ENCODE measurements at places on chromosomes 5 and 9.
A peak's percentile ranks its signal among the peaks of the same experiment; 100 is the strongest.

GRCh38 chr5:171419688-171420430, 412 bp downstream of the FGF18 start:
- DNase-seq: peak; percentile 18
- no peaks in the 10 kb centered on the region for H3K36me3 ChIP-seq
- H3K4me1 ChIP-seq: peaks cover 7% of the 10 kb centered on the region
- no peak overlapping the region for H3K27ac ChIP-seq

DNA sequence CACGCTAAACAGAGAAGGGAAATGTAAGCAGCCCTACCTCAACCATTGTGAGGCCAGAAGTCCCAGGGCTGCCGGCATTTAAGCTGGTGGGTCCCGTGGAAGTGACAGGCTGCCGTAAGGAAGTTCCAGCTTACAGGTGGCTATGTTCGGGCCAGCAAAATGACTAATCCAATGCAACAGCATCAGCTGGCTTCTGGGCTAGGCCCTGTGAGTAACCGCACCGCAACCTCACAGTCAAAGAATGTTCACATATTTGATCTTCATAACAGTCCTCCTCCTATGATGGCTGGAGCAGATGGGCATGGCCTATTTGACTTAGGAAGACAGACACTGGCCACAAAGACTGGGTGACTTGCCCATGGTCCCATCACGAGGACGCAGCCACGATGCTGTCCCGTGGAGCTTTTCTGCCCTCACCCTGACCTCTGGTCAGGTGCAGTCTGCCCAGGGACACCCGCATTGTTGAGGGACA, 88.2 kb downstream of the LIFR start:
- no peak overlapping the region for H3K27ac ChIP-seq
- H3K4me1 ChIP-seq: no peaks in the 10 kb centered on the region
- no peak overlapping the region for H3K4me3 ChIP-seq
- DNase-seq: no peak
- no peaks in the 10 kb centered on the region for H3K36me3 ChIP-seq

GRCh38 chr5:126228934-126229333, 194.3 kb upstream of the GRAMD2B start:
- no peak overlapping the region for H3K4me3 ChIP-seq
- no peak for DNase-seq
- H3K27ac ChIP-seq: no peak overlapping the region
- H3K4me1 ChIP-seq: no peaks in the 10 kb centered on the region

DNA sequence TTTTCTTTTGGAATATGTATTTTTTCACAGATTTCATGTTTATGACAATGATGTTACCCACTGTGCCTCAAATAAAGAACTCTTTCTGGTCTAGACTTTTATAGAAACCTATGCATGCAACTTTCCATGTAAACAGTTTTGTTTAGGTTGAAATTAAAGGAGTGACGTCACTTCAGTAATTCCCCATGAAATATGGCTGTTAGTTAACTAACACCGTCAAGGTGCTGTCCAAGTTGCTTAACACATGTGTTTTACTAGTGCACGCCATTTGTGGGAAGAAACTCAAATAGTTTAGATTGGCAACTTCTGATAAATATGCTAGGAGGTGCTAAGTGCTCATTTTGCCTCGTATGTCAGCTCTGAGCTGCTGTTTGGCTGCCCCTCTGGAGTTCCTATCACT, 102.2 kb downstream of the FBN2 start:
- no peak overlapping the region for H3K4me3 ChIP-seq
- no peaks in the 10 kb centered on the region for H3K27me3 ChIP-seq
- H3K36me3 ChIP-seq: no peaks in the 10 kb centered on the region
- no peak overlapping the region for H3K27ac ChIP-seq

DNA sequence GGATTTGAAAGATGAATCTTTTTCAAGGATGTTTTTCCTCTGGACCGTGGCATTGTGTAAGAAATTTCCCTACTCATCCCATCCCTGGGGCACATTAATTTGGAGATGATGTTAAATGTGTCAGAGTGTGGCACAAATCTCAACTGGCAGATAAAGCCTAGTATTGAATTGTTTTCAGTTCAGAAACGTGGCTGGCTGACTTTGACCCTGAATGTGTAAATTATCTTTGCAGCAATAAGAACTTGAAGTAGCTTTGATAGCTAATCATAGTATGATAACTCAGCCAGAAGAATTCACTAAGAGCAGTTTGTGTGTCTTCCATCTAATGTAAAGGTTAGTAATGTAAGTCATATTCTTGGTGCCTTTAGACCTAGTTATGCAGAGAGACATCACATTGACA, 238.4 kb upstream of the DMRT1 start:
- H3K4me1 ChIP-seq: no peaks in the 10 kb centered on the region
- H3K27me3 ChIP-seq: peaks cover 12% of the 10 kb centered on the region
- H3K27ac ChIP-seq: no peak overlapping the region

DNA sequence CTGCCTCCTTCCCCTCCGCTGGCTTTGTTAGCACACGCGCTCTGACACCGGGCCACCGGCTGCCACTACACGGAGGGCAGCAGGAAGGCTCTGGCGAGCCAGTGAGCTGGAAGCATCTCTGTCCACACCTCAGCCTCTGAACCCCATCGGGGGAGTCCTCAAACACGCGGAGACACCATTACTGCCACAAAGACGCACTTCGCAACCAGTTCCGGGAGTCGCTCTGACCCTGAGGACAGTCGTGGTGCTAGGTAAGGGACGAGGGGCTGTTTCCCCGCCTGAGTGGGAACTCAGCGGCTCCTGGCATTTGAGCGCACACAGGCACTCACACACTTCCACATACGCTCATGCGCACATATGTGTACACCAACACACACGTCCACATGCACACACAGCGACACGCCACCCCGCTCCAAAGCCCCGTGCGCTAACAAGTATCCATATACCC, 160.0 kb downstream of the C9orf152 start:
- H3K27me3 ChIP-seq: no peaks in the 10 kb centered on the region
- H3K36me3 ChIP-seq: peaks cover 29% of the 10 kb centered on the region
- DNase-seq: no peak
- H3K4me1 ChIP-seq: peaks cover 40% of the 10 kb centered on the region
- H3K4me3 ChIP-seq: peak overlapping the region; percentile 96

GRCh38 chr9:127961613-127962155, 19.1 kb downstream of the EEIG1 start:
- peaks cover 80% of the 10 kb centered on the region for H3K4me1 ChIP-seq
- peak overlapping the region; percentile 34 for H3K27ac ChIP-seq
- no peak for DNase-seq
- H3K27me3 ChIP-seq: no peaks in the 10 kb centered on the region

GRCh38 chr9:93591301-93592007, 15.1 kb downstream of the PHF2 start:
- H3K27ac ChIP-seq: no peak overlapping the region
- H3K4me3 ChIP-seq: no peak overlapping the region
- H3K4me1 ChIP-seq: peaks cover 16% of the 10 kb centered on the region
- no peaks in the 10 kb centered on the region for H3K27me3 ChIP-seq
- H3K36me3 ChIP-seq: no peaks in the 10 kb centered on the region

- H3K36me3 ChIP-seq: peaks cover 64% of the 10 kb centered on the region
- peaks cover 86% of the 10 kb centered on the region for H3K4me1 ChIP-seq
- H3K27me3 ChIP-seq: no peaks in the 10 kb centered on the region
- H3K4me3 ChIP-seq: peak overlapping the region; percentile 79
- DNase-seq: no peak
- H3K27ac ChIP-seq: peak overlapping the region; percentile 99
Observed at GRCh38 chr5:132458651-132459030, 31.9 kb downstream of the IRF1 start.

DNA sequence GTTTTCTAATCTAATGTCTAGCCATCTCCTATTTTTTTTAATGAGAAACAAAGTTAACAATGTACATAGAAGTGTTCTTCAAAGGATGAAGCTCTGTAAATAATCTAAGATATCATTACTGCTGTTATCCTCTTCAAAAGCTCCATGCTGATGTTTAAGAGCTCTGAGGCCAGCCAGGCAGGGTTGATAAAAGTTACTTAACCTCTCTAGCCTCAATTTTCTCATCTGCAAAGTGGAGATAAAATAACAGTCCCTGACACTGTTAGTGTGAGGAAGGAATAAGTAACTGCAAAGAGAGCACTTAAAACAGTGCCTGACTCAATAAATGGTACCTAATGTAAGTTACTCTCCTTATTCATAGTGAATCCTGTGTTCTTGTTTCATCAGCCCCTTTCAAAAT, 60.1 kb downstream of the LHFPL2 start:
- H3K4me3 ChIP-seq: no peak overlapping the region
- DNase-seq: no peak
- H3K27me3 ChIP-seq: peaks cover 9% of the 10 kb centered on the region
- H3K4me1 ChIP-seq: no peaks in the 10 kb centered on the region
- no peaks in the 10 kb centered on the region for H3K36me3 ChIP-seq

- no peaks in the 10 kb centered on the region for H3K36me3 ChIP-seq
- H3K27me3 ChIP-seq: peaks cover 5% of the 10 kb centered on the region
- no peak for DNase-seq
- H3K27ac ChIP-seq: no peak overlapping the region
Observed at GRCh38 chr9:27276193-27277030, 20.5 kb downstream of the EQTN start.

- DNase-seq: no peak
- peak overlapping the region; percentile 91 for H3K27ac ChIP-seq
- peaks cover 5% of the 10 kb centered on the region for H3K36me3 ChIP-seq
Observed at GRCh38 chr5:132497488-132497997, 7.0 kb upstream of the IRF1 start.

DNA sequence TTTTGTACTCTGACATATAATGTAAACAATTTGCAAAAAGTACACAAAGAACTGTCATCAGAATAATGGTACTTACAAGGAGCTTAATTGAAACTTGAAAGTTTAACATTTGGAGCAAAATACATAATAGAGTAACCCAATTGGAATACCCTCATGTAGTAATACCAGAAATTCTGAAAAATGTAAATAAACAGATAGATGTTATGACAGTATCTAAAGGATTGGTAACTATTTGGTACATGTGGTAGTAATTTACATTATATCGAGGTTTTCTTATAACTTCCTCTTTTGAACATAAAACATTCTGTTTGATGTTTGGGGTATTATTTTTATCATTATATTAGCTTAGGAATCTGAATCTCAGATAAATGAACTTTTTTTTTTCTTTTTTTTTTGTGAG, 211.7 kb upstream of the ELL2 start:
- DNase-seq: no peak
- no peak overlapping the region for H3K4me3 ChIP-seq
- H3K27me3 ChIP-seq: no peaks in the 10 kb centered on the region

DNA sequence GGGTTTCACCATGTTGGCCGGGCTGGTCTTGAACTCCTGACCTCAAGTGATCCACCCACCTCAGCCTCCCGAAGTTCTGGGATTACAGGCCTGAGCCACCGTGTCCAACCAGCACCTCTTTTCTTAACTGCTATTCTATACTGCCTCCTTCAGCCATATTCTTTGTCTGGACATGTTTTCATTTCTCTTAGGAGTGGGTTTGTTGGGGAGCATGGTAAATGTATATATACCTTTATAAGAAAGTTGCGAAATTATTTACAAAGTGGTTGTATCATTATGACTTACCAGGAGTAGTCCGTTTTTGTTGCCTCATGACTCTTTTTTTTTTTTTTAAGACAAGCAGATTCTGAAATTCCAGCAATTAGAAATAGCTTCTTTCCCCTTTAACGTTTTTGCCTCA, 38.7 kb downstream of the CDC42SE2 start:
- peaks cover 41% of the 10 kb centered on the region for H3K4me1 ChIP-seq
- H3K27me3 ChIP-seq: no peaks in the 10 kb centered on the region
- H3K4me3 ChIP-seq: no peak overlapping the region
- DNase-seq: no peak
- peaks cover 53% of the 10 kb centered on the region for H3K36me3 ChIP-seq

DNA sequence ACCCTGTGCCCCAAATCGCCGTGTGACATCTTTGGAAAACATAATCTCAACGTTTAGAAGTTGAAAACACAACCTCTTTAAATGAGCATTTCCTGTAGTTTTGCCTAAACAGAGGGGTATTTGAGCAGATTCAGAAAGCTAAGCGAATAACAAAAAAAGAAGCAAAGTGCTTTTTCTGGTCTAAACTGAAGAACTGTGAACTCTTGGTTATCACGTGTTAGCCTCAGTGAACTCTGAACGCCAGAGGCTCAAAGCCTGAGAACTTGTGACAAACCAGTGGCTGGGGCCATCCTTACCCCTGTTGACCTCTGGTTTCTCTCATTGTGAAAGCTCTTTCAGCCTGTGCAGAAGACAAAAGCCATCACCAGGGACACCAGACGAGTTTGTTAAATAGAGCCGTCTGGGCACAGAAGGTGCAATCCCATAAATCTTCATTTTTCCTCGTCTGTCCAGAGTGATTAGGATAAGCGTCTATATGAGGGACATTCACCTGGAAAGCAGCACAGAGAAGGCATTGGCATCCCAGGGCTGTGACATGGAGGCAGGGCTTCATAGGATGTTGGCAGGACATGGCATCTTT, 61.4 kb upstream of the ICE1 start:
- H3K4me3 ChIP-seq: no peak overlapping the region
- no peak for DNase-seq
- no peaks in the 10 kb centered on the region for H3K36me3 ChIP-seq
- H3K27ac ChIP-seq: no peak overlapping the region
- H3K27me3 ChIP-seq: no peaks in the 10 kb centered on the region
- no peaks in the 10 kb centered on the region for H3K4me1 ChIP-seq

DNA sequence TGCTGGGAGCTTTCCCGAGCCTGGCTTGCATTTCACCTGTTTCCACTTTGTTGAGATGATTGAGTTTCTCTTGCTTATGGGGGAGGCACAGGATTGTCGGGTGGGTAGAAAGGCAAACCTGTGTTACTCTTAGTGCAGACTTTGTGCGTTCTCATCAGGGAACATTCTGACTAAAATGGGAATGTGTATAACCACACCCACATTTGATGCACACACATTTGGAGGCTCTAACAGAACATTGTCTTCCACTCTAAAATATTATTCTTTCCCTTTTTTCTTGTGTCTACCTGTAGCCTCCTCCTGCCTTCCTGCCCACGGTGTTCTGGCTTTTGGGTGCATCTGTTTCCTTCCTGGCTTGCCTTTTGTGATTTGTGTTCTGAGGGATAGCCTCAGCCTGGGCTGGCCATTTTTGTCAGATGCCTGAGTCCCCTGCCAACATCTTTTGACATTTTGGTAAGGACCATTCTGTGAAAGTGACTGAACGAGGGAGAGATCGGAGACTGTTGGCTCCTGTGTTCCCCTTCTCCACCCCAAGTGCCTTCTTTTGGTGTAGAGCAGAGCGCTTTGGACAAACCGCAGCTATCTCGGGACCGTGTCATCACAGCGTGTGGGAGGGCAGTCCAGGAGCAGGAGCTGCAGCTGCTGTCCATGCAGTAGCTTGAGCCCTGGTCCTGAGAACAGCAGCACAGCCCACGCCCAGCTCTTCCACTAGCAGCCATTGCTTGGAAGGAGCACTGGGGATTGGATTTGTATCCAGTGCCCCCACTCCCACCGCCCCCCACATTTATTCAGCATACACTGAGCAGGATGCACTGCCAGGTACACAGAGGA, 101.4 kb downstream of the ARHGAP26 start:
- no peaks in the 10 kb centered on the region for H3K27me3 ChIP-seq
- H3K4me3 ChIP-seq: no peak overlapping the region
- DNase-seq: no peak
- H3K36me3 ChIP-seq: no peaks in the 10 kb centered on the region

All from T-helper 2 cell treated with Interferon-gamma antibody and Interleukin-4, amounts not matched to agents 5 μg/mL and 100 μg/mL, for 36 hours (primary cell).